Foreskin keratinocyte (primary cell): ENCODE measurements at places on chromosomes 11 and 22. TPM values are rescaled to one million over a fixed set of nuclear protein-coding genes. Genes with fewer than 3 reads are reported as not detected.

Gene TBX1
- 0.54 and 0.63 TPM in 2 replicates for total RNA-seq

Gene RPS6KB2
- 68.8 and 76.4 TPM in 2 replicates for total RNA-seq

Gene SLC22A8
- total RNA-seq: not detected in 2 replicates

Gene SCUBE1
- not detected in 2 replicates for total RNA-seq

Gene OVCH2
- total RNA-seq: 0.95 and 3.1 TPM in 2 replicates

Gene GAB4
- not detected in 2 replicates for total RNA-seq

Gene PIM3
- total RNA-seq: 11.9 and 15.8 TPM in 2 replicates

Gene OR5L1
- not detected in 2 replicates for total RNA-seq

Gene MOV10L1
- 0.14 and 0.18 TPM in 2 replicates for total RNA-seq

Gene MAP6
- total RNA-seq: 1.5 and 2.8 TPM in 2 replicates

Gene EMID1
- total RNA-seq: not detected in 2 replicates

Gene TBX10
- not detected in 2 replicates for total RNA-seq

GRCh38 chr11:68146704-68147474, 25.7 kb upstream of the CHKA start:
- no peak for DNase-seq

DNA sequence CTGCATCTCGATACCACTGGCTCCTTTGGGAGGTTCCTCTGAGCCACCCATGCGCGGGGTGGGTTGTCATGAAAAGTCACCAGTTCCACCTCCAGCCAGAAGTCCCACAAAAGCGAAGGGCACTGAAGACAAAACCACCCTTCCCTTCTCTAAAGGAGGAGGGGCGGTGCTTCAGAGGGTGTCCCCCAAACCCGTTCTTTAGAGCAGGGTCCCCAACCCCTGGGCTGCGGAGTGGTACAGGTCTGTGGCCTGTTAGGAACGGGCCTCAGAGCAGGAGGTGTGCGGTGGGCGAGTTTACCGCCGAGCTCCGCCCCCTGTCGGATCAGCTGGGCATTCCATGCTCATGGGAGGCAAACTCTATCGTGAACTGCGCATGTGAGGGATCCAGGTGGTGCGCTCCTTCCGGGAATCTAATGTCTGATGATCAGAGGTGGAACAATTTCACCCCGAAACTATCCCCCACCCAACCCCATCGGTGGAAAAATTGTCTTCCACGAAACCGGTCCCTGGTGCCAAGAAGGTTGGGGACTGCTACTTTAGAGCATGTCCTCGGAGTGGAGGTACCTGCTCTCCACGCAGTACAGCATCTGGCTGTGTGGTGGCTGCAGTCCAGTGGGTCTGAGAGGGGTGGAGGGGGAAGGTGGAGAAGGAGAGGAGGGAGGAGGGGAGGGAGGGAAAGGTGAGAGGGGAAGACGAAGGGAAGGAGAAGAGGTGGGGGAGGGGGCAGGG, 72.9 kb upstream of the SEPTIN5 start:
- DNase-seq: no peak

DNA sequence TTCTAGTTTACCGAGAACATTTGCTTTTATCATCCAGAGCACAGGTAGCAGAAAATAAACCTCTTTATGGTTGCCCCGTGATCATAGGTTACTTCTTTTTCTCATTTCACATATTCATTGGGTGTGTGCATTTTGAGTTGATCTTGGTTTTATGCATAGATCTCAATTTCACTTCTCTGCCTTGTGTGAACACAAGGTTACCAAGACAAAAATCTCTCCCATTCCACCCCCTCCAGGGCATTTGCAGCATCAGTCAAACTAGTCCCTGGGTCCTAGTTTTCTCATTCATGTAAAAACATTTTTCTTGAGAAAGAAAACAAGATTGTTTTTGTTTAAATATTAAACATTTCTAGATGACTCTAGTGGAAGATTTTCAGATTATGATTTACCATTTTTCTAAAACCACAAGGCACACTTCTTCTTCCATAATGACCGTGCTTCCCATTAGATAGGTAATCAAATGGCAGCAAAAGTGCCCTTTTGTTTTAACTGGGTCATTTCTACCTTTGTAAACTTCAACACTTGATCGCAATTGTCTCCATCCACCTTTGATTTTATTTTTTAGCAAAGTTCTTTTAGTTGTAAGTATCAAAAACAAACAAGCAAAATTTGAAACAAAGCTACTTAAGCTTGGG, 526.6 kb upstream of the CADM1 start:
- DNase-seq: no peak

GRCh38 chr11:87203907-87204602, 166.3 kb downstream of the TMEM135 start:
- no peak for DNase-seq

GRCh38 chr22:23077627-23078461, 7.5 kb downstream of the GNAZ start:
- DNase-seq: no peak

DNA sequence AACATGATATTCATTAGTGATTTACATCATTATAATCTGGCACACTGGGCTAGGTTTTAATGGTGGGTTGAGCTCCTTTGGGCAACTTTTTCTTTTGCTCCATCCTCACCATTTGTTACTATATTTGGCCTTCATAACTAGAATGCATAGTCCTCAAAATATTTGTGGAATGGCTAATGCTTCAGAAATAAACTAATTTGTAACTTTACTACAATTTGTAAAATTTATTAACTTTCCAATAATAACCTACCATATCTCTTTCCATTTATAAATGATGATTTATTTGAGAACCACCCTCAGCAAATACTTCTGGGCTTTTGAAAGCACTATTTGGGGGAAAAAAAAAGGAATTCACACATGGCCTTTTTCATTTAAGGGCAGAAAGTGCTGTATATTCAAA, 79.7 kb downstream of the LARGE2 start:
- DNase-seq: no peak

- DNase-seq: no peak
Observed at GRCh38 chr22:33772745-33773144, 147.5 kb downstream of the LARGE1 start.

DNA sequence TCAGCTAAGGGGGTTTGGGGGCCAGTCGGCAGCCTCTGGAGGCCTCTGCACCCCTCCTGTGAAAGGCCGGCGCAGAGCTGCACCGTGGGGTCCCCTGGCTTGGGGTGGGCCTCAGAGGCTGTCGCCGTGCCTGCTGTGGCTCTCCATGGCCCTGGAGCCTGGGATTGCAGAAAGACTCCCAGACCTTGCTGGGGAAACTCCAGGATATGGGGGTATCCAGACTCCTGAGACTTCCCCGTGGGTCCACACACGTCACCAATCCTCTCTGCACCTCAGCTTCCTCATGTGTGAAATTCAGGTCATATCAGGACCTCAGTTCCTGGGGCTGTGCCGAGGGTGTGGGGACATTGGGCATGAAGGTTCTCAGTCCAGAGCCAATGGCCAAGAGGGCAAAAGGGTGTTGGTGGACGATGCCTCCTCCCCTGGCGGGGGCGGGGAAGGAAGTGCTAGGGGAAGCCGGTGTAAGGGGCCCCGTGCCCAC, 97.1 kb downstream of the KCNQ1 start:
- no peak for DNase-seq

GRCh38 chr22:22863001-22863400, 24.6 kb upstream of the IGLL5 start:
- no peak for DNase-seq

GRCh38 chr11:7596975-7597391, 76.3 kb downstream of the CYB5R2 start:
- DNase-seq: peak; percentile 83

- DNase-seq: no peak
Observed at GRCh38 chr11:132535830-132536229, 996.5 kb downstream of the OPCML start.

- no peak for DNase-seq
Observed at GRCh38 chr11:1600626-1601025, 2.5 kb upstream of the KRTAP5-2 start.
